Urinary bladder (tissue), 4 donors: ENCODE measurements at places on chromosomes 3 and 15. TPM values are rescaled to one million over a fixed set of nuclear protein-coding genes. Genes with fewer than 3 reads are reported as not detected.

PLXND1 gene
- 126 TPM for total RNA-seq

LRRC34 gene
- 14.7 TPM for total RNA-seq

IDH2 gene
- total RNA-seq: 85.0 TPM

ZDHHC23 gene
- total RNA-seq: 2.4 TPM

ATG3 gene
- 39.0 TPM for total RNA-seq

CHRNA5 gene
- total RNA-seq: 3.3 TPM

ABI3BP gene
- 103 TPM for total RNA-seq

- DNase-seq: no peak
Measured at GRCh38 chr3:70096376-70097066, 97.0 kb downstream of the SAMMSON start.

DNA sequence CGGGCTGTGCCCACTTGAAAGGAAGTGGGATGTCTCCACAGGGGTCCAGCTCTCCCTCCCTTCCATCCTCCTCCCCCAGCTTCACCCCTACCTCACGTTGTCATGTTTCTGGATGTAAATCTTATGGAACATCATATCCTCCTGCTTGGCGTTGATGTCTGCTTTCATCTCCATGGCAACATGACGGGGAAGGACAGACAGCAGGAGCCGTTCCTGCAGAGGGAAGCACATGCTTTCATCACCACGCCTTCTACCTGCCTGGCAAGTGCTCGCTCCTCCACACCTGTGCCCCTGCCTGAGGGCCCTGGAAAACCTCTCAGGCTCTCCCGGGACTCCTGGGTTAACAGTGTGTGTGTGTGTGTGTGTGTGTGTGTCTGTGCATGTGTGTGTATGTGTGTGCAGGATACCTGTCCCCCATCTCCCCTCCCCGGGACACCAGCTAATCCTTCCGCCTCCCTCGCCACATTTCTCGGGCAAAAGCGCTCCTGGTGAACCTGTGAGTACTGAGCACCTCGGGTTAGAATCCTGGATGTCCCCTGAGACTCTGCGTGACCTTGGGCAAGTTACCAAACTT is 101.1 kb downstream of the ADCY5 start:
- no peak for DNase-seq

DNA sequence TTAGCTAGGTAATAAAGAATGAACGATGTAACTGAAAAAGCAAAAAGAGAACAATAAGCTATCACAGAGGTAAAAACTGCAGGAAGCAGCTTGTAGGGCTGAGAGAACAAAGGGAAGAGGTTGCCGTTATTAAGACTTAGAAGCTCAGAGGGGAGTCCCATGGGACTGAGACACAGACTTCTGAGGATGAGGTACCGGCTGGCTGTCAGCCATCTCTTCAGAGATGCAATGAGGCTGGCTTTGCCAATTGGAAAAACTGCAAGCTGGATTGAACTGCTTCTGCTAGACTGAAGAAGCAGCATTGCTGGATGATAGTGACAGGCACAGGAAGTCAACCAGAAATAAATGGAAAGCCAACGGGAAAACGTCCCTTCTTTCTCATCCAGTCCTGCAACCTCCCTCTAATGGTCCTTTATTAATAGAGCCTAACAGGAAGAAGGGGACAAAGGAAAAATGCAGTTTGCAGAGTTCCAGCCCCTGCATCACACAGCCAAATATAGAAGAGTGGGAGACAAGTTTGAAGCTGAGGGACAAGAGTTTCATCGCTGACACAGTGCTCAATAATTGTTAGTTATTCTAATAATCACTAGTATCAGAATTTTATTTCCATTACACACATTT is 21.1 kb upstream of the KLHL6 start:
- no peak for DNase-seq

- DNase-seq: no peak
Measured at GRCh38 chr3:146561879-146562278, 17.5 kb upstream of the PLSCR1 start.

- no peak for DNase-seq
Measured at GRCh38 chr15:93231261-93231925, 142.4 kb upstream of the RGMA start.

DNA sequence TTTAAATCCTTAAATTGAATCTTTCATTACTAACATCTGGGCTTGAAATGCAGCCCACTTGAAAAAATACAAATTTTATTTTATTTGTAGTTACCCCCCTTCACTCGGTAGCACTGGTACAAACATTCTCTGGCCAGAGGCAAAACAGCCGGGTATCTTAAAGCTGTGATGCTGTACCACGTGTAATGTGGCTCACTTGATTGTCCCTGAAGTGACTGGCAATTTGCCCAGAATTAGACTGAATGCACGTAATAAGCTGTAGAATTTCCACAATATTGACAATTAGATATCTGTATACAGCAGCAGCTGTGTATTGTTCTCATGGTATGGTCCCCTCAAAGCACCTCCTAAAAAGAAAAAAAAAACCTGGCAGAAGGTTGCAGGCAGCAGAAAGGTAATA is 192.8 kb upstream of the TBC1D5 start:
- DNase-seq: peak; percentile 20

GRCh38 chr3:188458756-188459155 is 304.8 kb downstream of the LPP start:
- no peak for DNase-seq

DNA sequence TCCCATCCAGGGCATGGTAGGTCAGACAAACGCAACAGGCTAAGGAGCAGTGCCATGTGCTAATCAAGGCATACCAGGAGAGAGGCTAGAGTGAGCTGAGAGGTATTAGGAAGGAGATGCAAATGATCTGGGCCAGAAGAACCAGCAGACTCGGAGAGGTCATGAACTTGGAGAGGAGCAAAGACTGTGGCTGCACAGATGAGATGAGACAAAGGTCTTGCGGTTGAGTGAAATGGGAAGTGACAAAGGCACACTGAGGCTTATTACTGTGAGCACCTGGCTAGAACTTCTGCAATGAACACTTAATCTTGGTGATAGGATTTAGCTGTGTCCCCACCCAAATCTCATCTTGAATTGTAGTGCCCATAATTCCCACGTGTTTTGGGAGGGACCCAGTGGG is 380.2 kb downstream of the ULK4 start:
- no peak for DNase-seq

DNA sequence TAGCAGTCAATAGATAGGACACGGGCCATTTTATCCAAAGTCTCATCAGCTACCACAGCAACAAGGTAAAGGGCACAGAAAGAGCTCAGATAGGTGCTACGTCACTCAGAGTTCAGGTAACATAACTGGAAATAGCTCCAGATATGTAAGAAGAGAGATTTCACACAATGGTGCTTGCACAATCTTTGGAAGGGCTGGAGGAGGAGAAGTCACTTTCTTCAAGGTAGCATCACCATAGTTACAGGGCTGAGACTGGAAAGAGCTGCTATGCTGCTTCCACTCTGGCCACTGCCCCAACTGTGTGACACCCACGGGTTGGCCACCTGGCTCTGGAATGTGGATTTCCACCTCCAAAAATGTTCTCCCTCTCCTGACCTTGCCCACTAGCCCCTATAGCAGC is 448.8 kb upstream of the THBS1 start:
- DNase-seq: no peak

GRCh38 chr3:113812854-113813253 is 25.7 kb upstream of the GRAMD1C start:
- no peak for DNase-seq

DNA sequence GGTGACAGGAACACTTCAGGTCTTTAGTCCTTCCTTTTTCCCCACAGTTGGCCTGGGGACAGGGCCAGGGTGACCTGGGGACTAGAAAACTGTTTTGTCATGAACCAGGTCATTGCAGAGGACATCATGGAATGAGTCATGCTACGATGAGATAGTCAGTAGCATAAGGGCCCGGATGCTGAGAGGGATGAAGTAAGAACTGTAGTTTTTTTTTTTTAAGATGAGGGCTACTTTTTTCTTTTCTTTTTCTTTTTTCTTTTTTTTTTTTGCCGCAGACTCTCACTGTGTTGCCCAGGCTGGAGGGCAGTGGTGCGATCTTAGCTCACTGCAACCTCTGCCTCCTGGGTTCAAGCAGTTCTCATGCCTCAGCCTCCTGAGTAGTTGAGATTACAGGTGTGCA is 8.0 kb downstream of the MAP2K5 start:
- DNase-seq: no peak

GRCh38 chr3:9217784-9218513 is 31.5 kb downstream of the SRGAP3 start:
- DNase-seq: no peak

- DNase-seq: no peak
Measured at GRCh38 chr15:47266566-47266965, 450.7 kb upstream of the SEMA6D start.

- no peak for DNase-seq
Measured at GRCh38 chr15:44595656-44596510, 58.9 kb downstream of the EIF3J start.

DNA sequence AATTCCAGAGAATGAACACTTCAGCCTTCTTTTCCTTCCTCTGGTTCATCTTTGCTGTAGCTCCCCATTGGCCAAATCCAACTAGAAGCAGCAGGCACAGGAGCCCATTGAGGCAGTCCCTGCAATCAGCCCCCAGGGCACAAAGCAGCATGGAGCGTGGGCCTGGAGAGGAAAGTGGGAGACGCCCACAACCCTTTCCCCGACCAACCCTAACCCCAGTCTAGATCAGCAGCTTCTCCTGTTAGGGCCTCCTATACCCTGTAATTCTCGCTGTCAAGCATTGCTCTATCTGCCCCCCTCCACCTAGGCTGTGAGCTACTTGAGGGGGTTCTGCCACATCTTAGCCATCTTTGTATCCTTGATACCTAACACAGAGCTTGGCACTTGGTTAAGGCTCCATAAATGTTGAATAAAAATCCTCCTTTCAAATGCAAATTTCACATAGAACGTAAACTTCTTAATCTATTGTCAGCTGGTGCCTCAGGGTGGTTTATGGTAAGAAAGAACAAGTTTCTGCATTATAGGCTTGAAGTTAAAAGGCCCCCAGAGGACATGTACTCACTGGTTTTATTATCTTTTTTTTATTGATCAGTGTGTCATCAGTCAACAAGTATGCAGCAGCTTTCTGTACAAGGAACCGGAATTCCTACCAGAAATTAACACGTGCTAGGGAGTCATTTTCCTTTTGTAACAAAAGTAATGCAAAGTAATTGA is 97.9 kb upstream of the PFN2 start:
- DNase-seq: no peak

- DNase-seq: no peak
Measured at GRCh38 chr3:81965696-81966095, 204.3 kb upstream of the GBE1 start.

DNA sequence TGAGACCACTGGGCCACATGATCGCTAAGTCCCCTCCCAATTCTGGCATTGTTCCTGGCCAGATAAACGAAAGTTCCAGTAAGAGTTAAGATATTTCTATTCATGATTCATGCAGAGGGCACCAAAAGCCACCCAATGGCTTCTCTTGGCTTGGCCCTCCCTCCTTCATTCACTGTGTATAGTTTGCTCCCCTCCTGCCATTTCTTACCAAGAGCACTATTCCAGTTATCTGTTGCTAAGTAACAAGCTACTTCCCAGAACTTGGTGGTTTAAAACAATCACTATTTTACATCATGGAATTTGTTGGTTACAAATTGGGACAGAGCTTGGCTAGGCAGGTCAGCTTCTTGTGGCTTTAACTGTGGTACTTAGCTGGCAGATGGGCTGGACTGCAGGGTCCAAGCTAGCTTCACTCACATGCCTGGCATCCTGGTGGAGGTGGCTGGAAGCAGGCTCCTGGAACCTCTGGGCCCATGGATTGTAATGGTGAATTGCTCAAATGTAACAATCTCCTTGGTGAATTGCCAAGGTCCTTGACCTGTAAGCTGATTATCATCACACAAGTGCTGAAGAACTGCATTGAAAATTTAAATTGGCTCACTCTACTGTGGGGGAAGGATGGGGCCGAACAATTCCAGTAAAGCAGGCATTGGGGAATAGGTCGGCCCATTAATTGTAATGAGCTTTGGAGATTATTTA is 16.6 kb downstream of the EAF1 start:
- no peak for DNase-seq

DNA sequence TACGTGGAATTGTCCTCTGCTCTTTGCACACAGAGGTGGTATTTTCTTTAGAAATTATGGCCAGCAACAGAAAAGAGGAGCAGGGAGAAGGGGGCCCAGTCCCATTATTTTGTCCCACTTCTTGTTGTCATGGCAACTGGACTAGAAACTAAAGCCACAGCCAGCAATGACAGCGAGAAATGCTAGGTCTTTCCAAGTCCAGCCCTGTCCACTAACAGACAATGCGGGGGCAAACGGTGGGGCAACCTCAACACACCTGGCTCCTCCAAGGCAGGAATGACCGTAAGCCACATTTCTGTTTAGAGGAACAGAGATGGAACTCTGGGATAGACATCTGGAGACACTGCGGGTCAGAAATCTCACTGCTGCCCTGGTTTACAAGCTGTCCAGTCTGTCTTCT is 107.3 kb downstream of the RFTN1 start:
- no peak for DNase-seq

- DNase-seq: peak; percentile 31
Measured at GRCh38 chr15:98085003-98085639, 124.6 kb downstream of the ARRDC4 start.

DNA sequence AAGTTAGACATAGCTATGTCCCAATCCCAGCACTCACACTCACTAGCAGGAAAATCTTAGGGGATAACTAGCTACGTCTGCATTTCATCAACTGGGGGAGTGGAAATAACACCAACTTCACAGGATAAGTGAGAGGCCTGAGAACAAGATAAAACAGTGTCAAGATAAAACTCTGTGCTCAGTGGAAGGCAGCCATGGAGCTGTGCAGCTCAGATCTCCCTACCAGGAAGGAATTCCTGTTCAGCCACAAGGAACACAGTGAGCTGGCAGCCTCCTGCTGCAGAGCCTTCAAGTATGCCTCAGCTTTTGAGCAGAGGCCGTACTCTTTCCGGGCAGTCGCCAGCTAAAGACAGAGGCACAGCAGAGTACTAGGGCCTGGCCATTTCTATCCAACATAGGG is 115.8 kb upstream of the TOPAZ1 start:
- DNase-seq: no peak

DNA sequence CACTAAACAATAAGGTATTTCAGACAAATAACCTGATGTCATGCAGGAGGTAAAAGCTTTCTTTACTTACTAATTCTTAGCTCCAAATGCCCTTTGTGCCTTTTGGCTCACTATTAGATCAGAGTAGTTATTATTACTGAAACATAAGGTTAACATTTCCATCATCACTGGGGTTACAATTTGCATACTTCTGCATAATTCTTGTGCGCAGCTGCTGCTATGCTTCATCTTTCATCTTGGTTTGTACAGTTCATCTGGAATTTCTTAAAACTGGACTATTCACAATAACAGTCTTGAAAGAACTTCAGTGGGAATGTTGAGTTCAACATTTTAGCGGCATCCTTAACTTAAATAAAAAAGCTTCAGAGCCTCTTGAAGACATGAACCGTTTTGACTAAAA is 383.2 kb upstream of the ADAMTS9 start:
- DNase-seq: no peak
